Ovary (tissue), 10 donors: ENCODE measurements at places on chromosomes 2 and 18.

DNA sequence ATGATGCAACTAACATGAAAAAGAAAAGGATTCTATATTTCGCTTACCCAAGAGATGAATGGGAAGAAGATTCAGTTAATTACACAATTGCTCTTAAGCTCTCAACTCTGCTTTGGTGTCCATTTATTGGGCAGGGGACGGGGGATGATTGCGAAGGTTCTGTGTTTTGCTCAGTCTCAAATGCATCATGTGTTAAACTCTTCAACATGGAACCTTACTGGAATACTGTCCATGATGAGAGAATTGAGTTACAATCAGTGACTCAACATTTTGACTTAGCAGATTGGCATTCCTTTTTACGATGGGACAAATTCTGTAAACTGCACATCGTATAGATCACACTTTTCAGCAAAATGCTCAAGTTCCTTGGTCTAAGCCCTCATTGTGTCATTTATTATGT lies 135.6 kb downstream of the RBMS1 start:
- no peak for DNase-seq

GRCh38 chr2:207995887-207996286 lies 29.4 kb downstream of the PLEKHM3 start:
- DNase-seq = no peak

- no peak for DNase-seq
These were observed 31.7 kb upstream of the SELENOI start for GRCh38 chr2:26314243-26314642.

DNA sequence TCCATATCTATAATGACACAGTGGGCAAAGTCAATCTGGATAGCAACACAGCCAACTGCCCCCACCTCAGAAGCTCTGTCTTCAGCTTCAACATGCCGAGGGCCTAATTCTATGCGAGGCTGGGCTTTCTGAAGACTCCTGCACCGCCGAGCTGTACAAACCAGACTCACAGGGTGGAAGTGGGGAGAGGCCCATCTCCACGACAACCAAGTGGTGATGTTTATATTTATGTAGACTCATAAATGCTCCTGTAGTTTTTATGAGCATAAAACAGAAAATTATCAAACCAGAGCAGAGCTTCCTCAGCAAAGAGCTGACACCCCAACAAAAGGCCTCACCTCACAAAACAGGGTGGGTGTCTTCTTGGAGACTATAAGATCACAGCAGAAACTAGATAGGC lies 77.0 kb upstream of the LGALSL start:
- no peak for DNase-seq

GRCh38 chr2:63850204-63850571 lies 8.5 kb downstream of the UGP2 start:
- DNase-seq = no peak

GRCh38 chr2:111633189-111633588 lies 250.8 kb downstream of the ANAPC1 start:
- no peak for DNase-seq

DNA sequence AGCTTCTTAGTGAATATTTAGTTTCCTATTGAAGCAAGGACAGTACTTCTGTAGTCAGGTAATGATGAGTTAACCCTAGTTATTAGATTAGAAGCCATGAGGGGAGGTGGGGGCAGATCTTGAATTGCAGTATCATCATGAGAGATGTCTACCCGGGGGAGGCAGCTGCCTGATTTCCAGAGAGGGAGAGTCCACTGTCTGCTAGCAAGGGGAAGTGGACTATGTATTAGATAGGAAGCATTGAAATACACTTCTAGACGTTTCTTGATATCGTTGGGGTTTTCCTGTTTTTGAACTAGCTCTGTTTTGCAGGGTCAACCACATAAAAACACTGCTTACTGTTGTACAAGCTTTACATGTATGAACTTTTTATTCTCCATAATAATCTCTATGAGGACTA lies 38.8 kb downstream of the APLF start:
- DNase-seq = no peak

GRCh38 chr2:157874997-157875640 lies 1.0 kb downstream of the ACVR1 start:
- DNase-seq = peak; percentile 42

DNA sequence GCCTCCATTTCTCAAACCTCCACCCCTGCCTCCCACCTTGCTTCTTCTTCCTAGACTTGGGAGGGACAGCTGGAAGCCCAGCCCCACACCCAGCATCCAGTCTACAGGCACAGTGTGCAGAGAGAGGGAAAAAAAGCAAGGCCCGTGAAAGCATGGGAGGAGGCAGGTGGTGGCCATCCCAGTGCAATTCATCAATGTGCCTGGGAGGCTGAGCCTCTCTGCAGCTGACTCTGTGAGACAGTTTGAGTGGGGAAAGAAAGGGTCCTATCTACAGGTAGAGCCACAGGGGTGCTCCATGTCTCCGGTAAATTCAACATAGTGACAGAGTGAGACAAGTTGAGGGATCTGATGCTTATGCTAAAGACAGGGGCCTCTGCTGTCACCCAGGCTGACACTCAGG lies 340.6 kb downstream of the DYSF start:
- DNase-seq = no peak

DNA sequence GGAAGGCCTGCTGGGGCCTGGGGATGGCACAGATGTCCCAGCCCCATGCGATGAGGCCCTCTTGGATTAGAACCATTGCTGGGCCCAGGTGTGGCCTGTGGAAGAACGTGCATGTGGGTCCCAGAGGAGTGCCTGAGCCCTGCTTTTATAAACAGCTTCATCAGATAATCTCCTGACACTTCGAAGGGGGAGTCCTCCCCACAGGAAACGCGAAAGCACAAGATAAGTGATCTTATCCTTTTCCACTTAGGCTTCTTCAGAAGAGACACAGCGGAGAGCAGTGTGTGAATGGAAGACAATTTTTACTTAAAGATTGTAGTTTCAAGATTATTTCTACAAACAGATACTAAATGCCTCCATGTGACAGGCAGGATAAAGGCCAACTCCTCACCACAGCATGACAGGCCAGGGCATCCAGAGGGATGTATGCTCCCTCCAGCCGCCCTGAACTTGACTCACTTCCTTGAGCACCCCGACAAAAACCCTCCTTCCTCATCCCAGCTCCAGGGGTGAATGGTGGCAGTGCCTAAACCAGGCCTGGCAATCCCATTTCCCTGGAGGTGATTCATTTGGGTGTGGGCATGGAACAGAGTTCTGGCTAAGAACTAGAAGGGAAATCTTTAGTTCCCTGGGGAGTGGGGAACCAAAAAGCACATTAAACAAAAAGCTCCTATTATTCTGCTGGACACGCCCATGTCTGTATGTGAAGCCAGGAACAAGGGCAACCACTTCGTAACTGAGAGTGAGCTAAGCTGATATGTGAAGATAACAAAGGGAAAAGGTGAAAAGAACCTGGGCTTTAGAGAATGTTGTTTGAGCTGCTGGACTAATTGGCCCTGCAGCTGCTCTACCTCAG lies 56.2 kb upstream of the TMEM163 start:
- DNase-seq = no peak

DNA sequence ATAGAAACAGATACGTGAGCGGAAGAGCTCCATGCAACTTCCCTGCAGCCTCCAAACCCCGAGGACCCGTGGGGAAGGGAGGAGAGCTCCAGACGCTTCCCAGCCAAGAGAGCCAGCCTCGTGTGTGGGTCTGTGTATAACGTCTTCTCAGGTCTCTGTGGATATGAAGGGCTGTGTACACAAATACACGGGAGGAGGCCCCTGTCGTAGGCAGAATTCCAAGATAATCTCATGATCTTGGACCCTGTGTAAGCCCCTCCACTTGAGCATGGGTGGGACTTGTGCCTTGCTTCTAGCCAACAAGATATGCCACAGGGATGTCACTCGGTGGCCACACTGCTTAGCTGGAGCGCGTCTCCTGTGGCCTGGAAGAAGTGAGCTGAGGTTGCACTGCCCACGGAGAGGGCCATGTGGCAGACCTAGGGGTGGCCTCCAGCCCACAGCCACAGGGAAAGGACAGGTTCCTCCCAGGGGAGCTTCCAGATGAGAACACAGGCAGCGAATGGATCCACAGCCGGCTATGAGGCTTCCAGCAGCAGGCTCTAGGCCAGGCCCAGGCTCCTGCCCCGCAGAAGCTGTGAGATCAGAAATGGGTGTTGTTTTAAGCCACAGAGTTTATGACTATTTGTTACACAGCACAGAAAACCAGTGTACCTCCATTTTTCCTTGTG lies 15.6 kb upstream of the KLF11 start:
- no peak for DNase-seq

DNA sequence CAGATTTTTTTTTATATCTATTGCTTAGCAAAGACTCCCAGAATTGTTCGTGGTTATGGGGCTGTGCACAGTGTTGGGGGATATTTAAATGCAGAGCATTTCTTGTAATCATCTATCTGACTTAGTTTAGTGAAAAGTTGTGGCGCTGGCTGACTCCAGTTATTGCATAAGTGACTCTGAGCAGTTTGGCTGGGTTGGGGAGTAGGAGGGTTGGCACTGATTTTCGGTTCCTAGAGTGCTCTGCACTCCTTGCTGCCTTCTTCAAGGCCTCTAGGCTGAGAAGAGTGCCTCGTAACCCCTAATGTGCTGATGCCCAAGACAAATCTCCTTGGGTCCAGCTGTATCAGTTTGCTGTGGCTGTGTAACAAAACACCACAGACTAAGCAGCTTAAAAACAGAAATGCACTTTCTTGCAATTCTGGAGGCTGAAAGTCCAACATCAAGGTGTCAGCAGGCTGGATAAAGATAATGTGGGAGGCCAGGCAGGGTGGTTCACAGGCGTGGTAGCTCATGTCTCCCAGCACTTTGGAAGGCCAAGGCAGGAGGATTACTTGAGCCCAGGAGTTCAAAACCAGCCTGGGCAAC lies 6.5 kb upstream of the IMPA2 start:
- no peak for DNase-seq

DNA sequence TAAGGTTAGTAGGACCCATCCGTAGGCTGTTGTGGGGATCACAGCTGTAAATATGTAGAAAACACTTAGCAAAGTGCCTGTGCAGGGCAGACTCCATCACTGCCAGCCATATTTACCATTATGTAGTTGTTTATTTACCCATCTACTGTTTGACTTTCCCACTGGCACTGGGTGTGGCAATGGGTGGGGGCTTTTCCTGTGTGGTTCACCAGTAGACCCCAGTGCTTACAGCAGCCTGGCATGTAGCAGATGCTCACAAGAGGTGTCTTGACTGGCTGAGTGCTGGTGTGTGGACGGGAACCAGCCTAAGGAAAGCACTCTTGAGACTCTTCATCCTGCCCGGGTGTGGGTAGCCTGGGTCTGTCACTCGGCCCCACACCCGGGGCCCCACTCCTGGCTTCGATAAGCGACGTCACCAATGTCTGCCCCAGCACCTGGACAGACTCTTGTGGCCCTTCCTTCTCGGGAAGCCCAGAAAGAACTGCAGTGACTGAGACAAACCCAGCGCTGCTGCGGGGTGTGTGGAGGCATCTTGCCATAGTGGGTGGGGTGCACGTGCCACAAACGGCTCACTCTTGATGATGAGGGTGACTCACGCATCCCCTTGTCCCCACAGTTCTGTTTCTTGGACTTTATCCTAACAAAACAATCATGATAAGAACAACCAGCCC lies 78.3 kb downstream of the HDAC4 start:
- no peak for DNase-seq

GRCh38 chr18:56992777-56993176 lies 154.1 kb upstream of the BOD1L2 start:
- no peak for DNase-seq

DNA sequence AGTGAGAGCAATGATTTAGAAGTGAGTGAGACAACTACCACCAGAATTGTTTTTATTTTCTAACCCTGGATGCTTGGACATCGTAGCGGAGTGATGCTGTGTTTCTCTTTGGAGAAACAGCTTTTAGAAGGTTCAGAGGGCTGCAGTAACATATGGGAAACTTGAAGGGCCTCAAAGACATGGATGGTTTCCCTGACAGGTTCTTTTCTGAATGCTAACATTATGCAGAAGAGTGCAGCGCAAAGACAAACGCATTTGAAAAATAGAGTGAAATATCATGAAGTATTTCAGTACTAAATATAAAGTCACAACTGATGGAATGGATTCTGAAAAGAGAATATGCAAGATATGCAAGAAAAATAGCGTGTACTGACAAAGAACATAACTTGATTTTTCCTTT lies 385.1 kb upstream of the DSEL start:
- no peak for DNase-seq

- no peak for DNase-seq
These were observed 209.7 kb downstream of the SH3BP4 start for GRCh38 chr2:235161565-235161964.

DNA sequence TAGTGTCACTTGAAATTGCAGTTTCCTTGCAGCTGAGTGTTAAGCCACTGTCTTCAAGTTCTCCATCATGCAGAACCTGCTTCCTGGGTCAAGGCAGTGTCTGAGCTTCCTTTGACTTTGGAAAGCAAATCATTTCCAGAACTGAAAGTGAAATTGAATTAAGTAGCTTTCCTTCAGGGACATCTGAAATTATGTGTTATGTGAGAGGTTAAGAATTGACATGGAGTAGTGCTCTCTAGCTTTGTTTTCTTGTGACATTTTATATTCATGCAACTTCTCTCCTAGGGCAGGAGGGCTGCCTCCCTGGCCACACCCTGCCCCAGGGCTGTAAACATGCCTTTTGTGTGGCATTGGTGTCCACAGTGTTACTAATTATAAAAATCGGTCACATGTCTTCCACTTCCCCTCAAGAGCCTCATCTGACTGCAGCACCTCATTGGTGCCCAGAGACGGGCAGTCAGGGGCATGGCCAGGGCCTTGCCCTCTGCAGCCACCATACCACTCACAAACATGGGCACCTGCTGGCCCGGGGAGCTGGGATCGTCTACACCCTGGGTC lies 14.4 kb downstream of the RAB12 start:
- DNase-seq = no peak

GRCh38 chr2:180675170-180675569 lies 305.2 kb upstream of the UBE2E3 start:
- no peak for DNase-seq

- DNase-seq = no peak
These were observed 82.3 kb downstream of the COL3A1 start for GRCh38 chr2:189056200-189057106.

DNA sequence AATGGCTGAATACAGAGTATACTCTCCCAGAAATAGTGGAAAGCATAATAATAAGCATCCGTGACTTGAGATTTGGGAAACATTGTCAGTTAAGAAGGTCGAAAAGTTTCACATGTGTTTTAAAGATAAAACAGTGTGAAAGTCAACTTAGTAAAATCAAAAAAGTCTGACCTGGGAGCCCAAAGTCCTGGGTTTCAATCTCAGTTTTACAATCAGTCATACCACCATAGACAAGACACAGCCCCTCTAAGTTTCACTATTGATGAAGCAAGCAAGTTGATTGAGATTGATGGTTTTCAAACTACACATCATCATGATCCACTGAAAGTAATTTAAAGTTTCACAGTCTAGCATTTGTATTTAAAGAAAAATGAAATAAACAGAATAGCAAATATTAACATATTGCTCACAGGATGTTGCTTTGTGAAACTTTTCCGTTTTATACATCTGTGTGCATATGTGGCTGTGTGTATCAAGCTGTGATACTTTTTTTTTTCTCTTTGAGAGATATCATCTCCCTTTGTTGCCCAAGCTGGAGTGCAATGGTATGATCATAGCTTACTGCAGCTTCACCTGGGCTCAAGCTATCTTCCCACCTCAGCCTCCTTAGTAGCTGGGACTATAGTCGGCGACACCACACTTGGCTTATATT lies 71.1 kb downstream of the PIK3C3 start:
- no peak for DNase-seq

GRCh38 chr2:215917953-215918620 lies 95.3 kb downstream of the MREG start:
- no peak for DNase-seq

GRCh38 chr2:23394700-23395099 lies 9.7 kb downstream of the KLHL29 start:
- DNase-seq = no peak
